Cortex of kidney (tissue), 1 donor: ENCODE measurements at places on chromosomes 12 and 14.

GRCh38 chr12:130977743-130978095 lies 24.0 kb downstream of the ADGRD1 start:
- no peak for DNase-seq

DNA sequence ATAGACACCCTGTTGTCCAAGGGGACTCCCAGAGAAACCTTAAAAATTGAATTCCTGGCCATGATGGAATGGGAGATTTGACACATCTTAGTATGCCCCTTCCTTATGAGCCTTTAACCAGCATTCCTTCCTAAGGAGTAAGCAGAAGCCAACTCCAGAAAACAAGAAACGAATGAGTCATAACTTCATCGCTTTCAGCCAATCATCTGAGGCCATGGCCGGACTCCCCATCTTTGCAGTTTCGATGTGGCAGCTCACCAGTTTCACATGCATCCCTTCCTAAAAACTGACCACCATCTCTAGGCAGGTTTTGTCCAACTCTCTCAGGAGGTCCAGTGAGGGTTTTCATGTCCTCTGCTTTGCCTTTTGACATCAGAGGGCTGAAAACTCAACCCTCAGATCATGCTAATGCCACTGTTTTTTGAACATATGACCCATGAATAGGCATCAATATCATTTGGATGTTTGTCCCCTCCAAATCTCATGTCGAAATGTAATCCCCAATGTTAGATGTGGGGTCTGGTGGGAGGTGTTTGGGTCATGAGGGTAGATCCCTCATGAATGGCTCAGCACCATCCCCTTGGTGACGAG lies 19.9 kb downstream of the DAAM1 start:
- no peak for DNase-seq

DNA sequence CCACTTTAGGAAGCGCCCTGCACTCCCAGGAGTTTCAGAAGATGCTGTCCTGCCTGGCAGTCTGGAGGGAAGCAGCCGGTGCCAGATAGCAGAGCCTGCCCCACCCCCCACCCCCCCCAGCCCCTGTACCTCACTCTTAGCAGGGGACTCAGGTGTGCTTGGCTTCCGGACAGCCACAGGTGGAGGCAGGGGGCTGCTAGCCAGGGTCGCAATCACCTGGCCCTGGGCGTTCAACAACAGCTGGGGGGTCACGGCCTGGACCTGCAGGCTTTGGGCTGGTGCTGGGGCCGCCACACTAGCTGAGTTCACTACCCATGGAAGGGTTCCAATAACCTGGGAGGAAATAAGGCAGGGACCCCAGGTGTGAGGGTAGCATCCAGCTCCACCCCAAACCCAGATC lies 22.0 kb downstream of the POU6F1 start:
- no peak for DNase-seq

DNA sequence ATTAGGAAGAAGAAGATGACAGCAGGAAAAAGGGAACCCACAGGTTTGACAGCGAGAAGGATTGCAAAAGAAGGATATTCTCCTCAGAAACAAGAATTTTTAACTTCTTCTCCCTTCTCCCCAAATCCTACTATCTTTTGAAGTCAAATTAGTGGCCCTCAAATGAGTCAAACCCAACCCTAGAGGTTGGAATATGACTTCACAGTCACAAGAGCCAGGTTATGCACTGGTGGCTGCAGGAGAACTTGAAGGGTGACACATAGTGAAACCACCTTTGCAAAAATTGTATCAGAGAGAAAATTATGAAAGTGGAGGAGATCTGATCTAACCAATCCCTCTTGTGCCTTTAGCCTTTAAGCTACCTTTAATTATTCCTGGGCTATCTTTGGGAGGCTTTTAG lies 386.2 kb upstream of the CCDC196 start:
- DNase-seq: no peak

GRCh38 chr14:78968265-78968664 lies 798.1 kb downstream of the NRXN3 start:
- DNase-seq: no peak

- no peak for DNase-seq
Measured at GRCh38 chr12:53743266-53744129, 8.3 kb downstream of the CISTR start.

DNA sequence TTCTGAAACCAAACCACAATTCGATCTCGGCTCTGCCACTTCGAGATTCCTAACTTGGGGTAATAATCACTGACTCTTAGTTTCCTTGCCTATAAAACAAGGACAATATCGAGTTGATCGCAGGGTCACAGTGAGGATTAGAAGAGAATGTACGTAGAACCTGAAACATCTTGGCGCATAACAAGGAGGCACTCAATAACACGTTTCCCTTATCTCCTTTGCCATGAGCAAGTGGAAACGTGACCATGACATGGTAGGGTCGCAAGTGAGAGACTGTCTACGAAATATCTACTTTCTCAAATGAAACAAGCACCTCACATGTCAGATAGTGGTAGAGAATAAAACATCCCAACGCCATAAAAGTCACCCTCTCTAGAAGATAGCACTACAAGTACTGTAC lies 2.3 kb downstream of the DICER1 start:
- DNase-seq: no peak

DNA sequence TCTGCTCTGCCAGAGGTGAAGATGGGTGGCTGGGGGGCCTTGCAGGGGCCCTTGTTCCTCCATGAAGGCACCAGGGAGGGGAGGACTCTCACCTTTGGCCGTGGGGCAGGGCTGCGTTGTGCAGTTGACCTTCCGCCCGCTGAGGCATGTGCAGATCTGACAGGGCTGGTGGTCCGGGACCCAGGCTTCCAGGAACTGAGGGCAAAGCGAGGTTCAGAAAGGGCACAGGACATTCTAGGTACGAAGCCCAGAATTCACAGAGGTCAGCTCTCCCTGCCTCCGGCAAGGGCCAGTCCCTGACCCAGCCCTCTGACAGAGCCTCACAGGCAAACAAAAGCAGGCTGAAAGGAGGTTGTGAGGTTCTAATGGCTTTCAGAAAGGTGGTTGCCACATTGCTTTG lies 40.4 kb upstream of the ANO2 start:
- DNase-seq: no peak

DNA sequence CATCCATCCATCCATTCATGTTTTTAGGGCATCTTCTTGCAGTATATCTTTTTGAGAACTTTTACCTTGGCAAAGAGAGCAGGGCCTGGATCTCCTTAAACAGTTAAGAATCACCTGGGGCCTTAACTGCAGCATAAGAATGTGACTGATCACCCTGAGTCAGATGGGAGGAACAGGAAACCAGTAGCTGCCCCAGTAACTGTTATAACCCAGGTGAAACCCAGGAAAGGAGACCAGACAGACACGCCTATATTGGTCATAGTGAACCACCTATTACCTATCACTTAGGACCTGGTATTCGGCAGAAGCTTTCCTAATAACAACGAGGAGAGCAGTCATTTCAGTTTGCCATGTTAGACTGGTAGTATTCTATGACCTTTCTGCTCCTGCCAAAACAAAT lies 43.4 kb upstream of the NR2C1 start:
- DNase-seq: no peak

- no peak for DNase-seq
Measured at GRCh38 chr12:66607147-66607546, 71.7 kb downstream of the GRIP1 start.

DNA sequence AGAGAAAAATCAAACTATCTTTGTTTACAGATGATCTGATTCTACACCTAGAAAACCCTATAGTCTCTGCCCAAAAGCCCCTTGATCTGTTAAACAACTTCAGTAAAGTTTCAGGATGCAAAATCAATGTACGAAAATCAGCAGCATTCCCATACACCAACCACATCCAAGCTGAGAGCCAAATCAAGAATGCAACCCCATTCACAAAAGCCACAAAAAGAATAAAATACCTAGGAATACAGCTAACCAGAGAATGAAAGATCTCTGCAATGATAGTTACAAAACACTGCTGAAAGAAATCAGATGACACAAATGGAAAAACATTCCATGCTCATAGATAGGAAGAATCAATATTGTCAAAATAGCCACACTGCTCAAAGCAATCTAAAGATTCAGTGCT lies 265.7 kb downstream of the AEBP2 start:
- no peak for DNase-seq

DNA sequence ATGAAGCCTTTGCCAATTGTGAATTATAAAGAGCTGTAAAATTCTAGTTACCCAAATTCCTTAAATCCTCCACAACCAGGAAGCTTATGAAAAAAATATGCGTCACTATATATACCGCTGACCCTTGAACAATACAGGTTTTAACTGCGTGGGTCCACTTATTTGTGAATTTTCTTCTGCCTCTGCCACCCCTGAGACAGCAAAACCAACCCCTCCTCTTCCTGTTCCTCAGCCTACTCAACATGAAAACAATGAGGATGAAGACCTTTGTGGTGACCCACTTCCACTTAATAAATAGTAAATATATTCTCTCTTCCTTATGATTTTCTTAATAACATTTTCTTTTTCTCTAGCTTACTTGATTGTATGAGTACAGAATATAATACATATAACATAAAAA lies 42.2 kb downstream of the CMKLR1 start:
- DNase-seq: no peak

GRCh38 chr14:42541535-42542001 lies 934.9 kb downstream of the LRFN5 start:
- DNase-seq: no peak

GRCh38 chr12:47362126-47362705 lies 282.5 kb upstream of the AMIGO2 start:
- no peak for DNase-seq

DNA sequence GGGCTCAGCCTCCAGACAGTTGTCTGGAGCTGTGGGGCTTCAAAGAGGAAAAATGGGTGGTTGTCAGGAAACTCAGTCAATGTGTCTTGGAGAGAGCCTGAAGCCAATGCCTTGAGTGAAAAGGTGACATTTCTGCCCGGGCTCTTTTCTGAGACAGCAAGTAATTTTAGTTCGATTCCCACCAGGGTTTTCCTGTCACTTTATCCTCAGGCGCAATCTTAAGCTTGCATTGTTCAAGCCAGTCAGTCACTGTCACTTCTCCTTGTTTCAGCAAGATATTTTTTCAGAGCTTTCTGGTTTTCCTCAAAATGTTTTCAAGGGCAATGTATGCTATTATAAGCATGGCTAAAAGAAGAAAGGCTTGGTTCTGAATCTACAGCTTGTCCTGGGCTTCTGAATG lies 404.7 kb upstream of the SEL1L start:
- DNase-seq: no peak
